ENCODE measurements at places on chromosomes 4 and X.
A peak's percentile ranks its signal among the peaks of the same experiment; 100 is the strongest.

GRCh38 chrX:22165732-22166457 is 106.8 kb upstream of the CBLL2 start:
- DNase-seq: peak; percentile 30

GRCh38 chrX:153903238-153903980 is 1.1 kb upstream of the AVPR2 start:
- DNase-seq: no peak

DNA sequence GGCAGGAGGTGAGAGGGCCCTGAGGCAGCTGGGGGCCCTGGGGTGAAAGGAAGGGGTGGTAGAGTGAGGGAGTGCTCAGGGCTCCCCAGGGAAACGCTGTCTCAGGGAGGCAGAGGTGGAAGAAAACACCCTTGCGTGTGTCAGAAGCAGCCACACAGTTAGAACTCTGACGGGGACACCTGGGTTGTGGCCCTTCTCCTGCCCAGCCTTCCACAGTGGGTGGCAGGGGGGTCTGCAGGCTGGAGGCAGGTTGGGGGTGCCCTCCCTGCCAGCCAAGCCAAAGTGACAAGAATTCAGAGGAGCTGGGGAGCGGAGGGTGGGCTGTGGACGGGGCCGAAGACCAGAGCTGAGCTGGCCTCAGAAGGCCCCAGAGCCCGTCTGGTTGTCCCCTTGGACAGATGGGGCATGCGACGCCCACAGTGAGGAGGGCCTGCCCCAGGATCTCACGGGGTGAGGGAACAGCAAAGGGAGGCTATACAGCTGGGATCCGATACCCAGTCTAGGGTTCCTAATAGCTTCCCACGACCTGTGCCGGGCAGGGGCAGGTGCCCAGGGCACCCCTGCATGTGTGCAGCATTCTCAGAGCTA is 105.2 kb upstream of the ADRA2C start:
- DNase-seq: no peak

GRCh38 chr4:95204873-95205272 is 343.9 kb downstream of the UNC5C start:
- DNase-seq: peak; percentile 18

- no peak for DNase-seq
These were observed 11.1 kb downstream of the UBE2NL start for GRCh38 chrX:143894938-143895337.

DNA sequence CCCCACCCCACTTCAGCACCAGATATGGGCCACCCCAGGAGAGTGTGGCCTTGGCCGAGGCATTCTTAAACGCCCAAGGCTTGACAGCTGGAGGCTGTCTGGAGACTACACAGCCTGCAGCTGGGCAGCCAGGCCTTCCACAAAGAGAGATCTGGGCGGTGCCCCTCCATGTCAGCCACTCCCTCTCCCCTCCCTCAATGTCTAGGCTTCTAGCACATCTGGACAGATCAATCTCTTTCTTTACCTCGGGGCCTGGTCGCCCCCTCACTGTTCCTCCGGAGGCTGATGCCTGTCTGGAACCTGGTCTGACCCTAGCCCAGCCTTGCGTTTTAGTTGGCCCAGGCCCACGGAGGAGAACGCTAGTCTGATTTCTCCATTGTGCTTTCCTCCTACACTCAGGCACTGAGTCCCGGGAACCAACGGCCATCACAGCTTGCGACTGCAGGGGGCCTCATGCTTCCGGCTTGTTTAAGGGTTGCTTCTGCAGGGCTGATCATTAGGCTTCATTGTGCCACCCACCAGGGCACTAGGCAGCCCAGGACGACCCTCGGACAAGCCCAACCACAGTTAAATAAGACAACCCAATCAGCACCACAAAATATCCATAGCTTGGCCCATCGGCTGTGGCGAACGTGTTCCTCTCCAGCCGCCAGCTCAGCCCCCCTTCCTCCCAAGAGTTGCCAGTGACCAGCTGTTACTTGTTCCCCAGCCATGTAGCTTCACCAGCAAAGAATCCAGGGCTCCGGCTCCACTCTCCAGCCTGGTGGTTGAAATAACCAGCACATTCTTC is 200.6 kb downstream of the BCOR start:
- peak; percentile 9 for DNase-seq

Measured in HT1080 (cell line).